Peyer's patch (tissue), 4 donors: ENCODE measurements at places on chromosomes 3 and 15. TPM values are rescaled to one million over a fixed set of nuclear protein-coding genes. Genes with fewer than 3 reads are reported as not detected.

The TMC3 gene
- total RNA-seq: not detected

The NPAP1 gene
- total RNA-seq: not detected

The CISH gene
- total RNA-seq: 9.7 TPM

The GATA2 gene
- total RNA-seq: 9.9 TPM

- DNase-seq: no peak
- H3K27ac ChIP-seq: no peak overlapping the region
- no peaks in the 10 kb centered on the region for H3K4me1 ChIP-seq
- H3K27me3 ChIP-seq: no peaks in the 10 kb centered on the region
Measured at GRCh38 chr3:17905996-17906395, 163.6 kb upstream of the TBC1D5 start.

DNA sequence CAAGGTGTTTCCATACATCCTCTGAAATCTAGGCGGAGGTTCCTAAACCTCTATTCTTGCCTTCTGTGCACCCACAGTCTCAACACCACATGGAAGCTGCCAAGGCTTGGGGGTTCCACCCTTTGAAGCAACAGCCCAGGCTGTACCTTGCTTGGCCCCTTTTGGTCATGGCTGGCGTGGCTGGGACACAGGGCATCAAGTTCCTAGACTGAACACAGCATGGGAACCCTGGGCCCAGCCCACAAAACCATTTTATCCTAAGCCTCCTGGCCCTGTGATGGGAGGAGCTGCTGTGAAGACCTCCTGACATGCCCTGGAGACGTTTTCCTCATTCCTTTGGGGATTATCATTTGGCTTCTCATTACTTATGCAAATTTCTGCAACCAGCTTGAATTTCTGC, 739.0 kb upstream of the NECTIN3 start:
- H3K4me1 ChIP-seq: no peaks in the 10 kb centered on the region
- H3K27me3 ChIP-seq: no peaks in the 10 kb centered on the region
- no peaks in the 10 kb centered on the region for H3K36me3 ChIP-seq
- no peak overlapping the region for H3K4me3 ChIP-seq
- DNase-seq: no peak

GRCh38 chr3:136658946-136659682, 93.1 kb downstream of the STAG1 start:
- H3K27ac ChIP-seq: no peak overlapping the region
- H3K4me1 ChIP-seq: no peaks in the 10 kb centered on the region
- no peaks in the 10 kb centered on the region for H3K36me3 ChIP-seq
- H3K27me3 ChIP-seq: no peaks in the 10 kb centered on the region
- DNase-seq: no peak

DNA sequence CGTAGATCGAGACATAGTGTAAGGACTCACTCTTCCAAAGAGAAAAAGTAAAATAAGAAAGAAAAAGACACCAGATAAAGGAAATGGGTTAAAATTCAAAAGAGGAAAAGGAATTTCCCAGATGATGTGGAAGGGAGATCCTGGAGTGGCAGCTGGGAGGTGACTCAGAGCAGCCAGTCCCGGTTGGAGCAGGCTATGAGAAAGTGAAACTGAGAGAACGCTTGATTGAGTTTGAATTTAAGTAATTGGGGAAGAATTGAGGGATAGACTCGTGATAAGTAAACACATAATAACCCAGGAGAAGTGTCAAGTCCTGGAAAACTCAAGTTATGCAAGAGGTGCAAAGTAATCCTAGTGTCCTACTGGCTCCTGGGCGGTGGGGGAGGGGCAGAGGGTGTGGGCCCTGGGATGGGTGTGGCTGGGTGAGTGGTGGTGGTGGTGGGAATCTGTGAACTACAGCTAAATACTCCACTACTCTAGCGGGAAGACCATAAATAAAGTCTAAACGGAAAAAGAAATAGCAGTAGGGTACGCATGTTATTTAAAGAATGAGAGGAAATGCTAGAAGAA, 1.2 kb downstream of the PRR20G start:
- no peak overlapping the region for H3K4me3 ChIP-seq
- no peaks in the 10 kb centered on the region for H3K4me1 ChIP-seq
